ENCODE measurements at places on chromosomes 3 and 15. TPM values are rescaled to one million over a fixed set of nuclear protein-coding genes. Genes with fewer than 3 reads are reported as not detected.

DNA sequence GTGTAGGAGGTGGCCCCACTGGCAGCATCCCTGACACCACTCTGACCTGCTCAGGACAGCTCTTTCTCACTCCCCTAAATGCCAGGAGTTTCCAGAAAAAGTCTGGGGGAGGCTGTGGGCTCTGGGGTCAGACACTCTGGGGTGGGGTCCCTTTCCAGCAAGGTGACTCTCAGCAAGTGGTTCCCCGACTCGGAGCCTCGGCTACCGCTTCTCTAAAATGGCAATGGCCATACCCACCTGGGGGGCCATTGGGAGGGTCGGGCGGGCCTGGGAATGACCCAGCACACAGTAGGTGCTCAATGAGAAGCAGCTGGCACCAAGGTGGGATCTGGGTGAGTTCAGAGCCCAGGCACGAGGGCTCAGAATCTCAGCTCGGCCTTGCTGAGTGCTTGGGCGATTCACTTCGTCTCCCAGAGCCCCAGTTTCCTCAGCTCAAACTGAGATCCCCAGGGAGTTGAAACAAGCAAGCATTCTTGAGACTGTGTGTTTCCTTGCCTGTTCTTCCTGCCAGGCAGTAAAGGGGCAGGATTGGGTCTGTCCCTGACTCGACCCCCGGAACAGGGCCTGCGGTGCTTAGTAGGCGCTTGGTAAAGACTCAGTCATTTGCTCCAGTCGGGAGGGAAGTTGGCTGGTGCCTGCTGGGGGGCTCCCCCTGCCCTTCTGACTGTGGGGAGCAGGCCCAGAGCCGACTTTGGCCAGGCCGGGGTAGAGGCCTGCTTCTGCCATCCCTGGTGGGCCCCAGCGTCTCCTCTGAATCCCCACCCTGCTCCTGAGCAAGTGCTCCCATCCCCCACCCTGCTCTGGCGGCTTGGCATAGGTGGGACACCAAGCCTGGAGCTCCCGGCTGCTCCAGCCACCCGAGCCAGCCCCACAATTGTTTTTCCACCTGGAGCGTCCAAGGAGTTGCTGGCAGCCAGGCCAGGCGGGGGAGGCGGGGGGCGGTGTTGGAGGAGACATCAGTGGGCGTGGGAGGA is 32.9 kb upstream of the FBLN2 start:
- DNase-seq, result no peak

- DNase-seq, result no peak
Observed at GRCh38 chr3:108117241-108117775, 26.5 kb upstream of the CD47 start.

The PLSCR5 gene
- total RNA-seq, result not detected

DNA sequence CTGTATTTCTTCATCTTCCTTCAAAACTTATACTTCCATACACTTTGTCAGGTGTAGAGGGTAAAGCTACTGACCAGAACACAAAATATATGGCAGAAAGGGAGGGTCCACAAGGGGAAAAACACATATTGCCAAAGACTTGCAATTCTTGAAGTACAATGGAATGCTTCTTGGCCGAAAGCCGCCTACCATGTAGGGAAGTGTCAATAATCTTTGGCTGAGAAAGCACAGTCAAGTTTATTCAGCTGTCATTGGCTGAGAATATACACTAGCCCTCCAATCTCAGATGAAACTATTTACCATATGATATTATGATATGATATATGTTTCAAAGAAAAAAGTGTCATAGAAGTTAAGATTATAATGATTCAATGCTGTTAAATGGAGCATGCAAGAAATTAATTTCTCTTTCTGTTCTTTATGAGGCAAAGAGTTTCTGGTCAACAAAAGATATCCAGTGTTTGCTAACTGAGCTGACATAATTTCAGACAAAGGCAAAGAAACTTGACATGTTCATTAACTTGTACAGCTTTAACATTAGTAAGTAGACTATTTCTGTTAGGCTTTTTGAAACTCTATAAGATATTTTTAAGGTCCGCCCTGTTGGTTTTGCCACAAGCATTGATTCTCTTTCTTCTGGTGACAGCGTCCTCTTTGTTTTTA is 89.0 kb upstream of the LPP start:
- no peak for DNase-seq

DNA sequence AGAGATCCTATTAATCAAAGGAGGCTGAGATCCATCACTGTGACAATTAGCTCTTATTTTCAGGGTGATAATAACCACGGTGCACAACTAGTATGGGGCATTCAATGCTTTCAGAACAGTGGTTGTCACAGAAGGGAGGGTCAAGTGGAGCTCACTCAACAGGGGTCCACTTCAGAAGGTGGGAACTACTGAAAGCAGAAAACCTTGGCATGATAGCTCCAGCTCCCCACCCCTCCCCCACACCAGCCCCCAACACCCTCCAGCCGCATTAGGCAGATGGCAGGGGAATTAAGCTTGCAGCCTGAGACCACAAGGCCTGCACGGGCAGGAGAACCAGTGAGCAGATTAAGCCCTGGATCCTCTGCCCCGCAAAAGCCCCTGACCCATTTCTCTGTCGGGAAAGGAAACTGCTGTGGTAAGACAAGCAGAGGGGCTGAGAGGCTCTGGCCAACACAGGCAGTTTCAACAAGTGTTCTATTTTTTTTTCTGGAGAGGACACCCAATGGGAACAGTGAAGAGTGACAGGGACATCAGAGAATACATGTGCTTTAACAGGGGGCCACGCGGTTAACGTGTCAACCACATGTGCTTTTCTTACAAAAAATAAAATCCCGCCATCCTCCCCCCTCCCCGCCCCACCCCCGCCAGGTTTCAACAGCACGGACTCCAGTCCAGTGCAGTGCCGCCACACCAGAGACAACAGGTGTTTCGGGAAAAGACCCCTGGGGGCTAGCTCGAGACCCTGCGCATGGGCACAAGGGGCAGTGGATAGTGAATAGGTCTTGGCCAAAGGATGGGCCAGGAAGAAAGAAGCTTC is 997 bp downstream of the FYCO1 start:
- no peak for DNase-seq

DNA sequence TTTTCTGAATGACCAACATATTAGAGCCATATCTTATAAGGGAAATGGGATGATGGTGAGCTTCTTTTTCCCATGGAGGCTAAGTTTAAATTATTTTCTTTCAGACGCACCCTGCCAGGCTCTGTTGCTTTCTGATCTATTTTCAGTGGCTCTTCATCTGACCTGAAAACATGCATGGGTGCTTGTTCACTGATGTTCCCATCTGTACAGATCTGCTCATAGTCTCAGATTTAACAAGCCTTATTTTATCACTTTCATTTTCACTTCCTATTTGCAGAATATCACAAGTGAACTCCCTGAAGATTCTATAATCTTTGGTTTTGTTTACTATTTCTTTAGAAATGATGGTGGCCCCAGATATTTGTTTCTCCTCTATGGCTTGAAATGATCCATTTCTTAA is 31.1 kb upstream of the SUCLG2 start:
- no peak for DNase-seq

GRCh38 chr3:187831125-187832051 is 86.1 kb upstream of the BCL6 start:
- DNase-seq, result no peak

DNA sequence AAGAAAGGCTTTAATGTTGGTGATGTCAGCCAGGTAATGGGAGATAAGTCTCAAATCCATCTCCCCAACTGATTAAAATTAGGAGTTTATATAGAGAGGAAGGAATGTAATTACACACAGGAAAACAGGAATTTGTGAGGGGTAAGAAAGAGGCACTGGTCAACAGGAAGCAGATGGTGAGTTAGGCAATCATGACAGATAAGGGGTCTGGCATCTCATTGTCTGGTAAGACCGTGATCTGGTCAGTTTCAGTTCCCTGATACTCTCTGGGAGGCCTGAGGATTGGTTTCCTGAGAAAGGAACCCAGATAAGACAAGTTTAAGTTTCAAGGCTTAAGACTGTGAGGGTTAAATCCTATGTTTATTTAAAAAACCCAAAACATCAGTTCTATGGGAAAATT is 414.7 kb upstream of the ARRDC4 start:
- no peak for DNase-seq

Data from thymus (tissue), 14 donors.